ENCODE measurements at places on chromosomes 13 and 19.

GRCh38 chr13:100130092-100130491, 41.2 kb downstream of the PCCA start:
- no peak for DNase-seq

- no peak for DNase-seq
Measured at GRCh38 chr13:114067886-114068651, 64.4 kb downstream of the RASA3 start.

DNA sequence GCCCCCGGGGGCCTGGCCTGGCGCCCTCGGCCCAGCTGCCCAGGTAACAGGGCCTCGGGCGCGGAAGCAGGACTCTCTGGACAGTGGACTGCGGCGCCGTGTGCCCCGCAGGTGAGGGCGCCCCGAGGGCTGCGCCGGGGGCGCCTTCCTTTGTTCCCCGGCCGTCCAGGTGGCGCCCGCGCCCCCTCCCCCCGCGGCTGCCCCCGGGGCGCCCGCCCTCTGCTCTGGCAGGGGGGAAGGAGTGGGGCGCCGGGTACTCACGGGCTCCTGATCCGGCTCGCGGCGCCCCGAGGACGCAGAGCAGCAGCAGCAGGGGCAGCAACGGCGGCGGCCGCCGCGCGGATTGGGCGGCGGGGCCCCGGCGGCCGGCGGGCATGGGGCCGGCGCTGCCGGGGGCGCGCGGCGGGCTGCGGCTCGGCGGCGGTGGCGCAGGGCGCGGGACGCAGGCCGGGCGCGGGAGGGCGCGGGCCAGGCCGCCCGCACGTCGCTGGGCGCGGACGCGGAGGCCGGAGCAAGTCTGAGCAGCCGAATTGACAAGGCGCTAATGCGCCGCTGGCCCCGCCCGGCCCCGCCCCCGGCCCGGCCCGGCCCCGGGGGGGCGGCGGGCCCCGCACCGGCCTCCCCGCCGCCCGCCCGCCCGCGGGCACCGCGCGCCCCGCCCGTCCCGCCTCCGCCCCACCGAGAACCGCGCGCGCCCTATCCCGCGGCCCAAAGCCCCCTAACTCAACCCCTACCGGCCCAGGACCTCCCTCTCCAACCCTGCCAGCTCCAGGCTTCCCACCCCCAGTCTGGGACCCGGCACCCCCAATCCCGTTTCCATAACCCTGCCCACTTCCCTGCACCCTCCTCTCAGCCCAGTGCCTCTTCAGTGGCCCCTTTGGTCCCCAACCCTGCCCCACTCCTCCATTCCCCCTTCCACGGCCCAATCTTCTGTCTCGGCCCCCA, at the start of gene CRLF1:
Gene CRLF1 (minus strand): TSS at position 519 of the 945 bp plus-strand sequence. CDS start 143 bp downstream, at position 376.
- DNase-seq, result no peak

DNA sequence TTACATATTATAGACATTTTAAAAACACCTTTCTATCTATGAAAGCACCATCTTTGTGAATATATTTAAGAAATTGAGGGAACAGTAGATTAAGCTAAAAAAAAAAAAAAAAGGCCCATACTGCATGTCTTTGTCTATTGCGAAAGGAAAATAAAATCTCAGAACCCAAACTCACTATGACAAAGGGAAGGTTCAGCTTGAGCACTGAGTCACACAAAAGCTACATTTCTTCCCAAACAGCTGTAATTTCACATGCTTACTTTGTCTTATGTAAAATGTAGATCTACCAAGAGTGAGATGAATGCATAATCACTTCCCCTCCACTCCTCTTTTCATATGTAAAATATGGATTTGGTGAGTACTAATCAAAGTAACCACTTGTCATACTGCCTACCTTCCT, 640.1 kb upstream of the KLF12 start:
- no peak for DNase-seq

GRCh38 chr13:114077099-114077932, 55.1 kb downstream of the RASA3 start:
- no peak for DNase-seq

DNA sequence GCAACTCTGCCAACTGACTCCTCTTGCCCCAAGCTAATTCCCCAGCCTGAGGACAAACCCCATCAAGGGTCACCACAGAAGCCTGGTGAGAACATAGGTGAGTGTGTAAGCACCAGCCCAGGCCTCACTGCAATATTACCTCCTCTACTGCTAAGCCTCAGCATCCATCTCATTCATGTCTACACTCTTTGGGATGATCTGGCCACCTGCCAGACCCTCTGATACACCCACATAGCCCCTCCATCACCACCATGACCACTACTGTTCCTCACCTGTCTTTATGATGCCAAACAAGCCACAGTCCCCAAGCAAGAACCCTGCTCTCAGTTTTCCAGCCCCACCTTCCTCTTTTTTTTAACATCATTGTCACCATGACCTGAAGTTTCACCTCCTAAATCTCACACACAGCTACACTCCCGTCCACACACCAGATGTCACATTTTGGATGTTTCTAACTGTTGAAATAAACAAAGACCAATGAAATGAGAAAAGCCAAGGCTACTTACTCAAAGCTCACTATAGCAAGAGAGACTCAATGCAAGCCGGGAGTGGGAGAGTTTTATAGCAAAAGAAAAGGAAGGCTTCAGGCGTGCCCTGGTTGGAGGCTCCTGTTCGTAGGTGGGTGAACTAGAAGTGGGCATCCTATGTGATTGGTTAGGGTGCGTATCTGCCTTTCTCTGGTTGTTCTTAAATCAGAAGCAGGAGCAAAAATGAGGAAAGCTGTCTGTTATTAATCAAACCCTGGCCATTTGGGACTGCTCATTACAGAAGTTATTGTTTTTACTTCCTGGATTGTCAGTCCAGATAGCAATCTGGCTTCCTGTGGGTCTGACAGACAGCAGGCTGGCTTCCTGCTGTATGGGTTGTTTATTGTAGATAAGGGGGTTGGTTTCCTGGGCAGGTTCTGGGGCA, 2.0 kb downstream of the ZNF792 start:
- DNase-seq, result no peak

DNA sequence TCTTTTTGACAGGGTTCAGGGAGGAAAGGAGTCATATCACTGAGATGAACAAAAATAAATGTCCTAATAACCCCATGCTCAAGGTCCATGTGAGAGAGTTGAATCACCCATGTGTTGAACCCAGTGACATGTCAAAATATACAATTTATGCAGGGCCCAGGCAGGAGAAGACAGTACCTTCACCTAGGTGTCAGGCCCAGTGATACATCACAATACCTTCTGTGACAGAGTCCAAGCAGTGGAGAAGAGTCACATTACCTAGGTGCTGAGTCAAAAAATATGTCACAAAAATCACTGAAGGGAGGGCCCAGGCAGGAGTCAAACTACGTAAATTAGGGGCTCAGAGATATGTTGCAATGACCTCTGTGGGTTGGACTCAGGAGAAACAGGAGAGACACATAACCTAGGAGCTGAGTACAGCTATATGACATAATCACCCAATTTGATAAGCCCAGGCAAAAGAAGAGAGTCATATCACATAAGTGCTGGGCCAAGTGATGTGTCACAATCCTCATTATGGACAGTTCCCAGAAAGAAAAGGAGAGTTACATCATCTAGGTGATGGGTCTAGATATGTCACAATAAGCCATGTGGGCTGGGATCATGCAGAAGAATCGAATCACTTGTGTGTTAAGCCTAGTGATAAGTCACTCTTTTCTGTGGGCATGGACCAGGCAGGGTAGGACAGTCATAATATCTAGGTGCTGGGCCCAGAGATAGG, 13.8 kb upstream of the ZNF724 start:
- DNase-seq, result no peak

- no peak for DNase-seq
Measured at GRCh38 chr19:411723-412355, 2.9 kb upstream of the C2CD4C start.

GRCh38 chr13:27774169-27774568, 18.1 kb upstream of the GSX1 start:
- no peak for DNase-seq

- peak; percentile 87 for DNase-seq
Measured at GRCh38 chr13:108463340-108463739, 166.1 kb upstream of the MYO16 start.

- no peak for DNase-seq
Measured at GRCh38 chr19:14078411-14078810, 5.8 kb downstream of the MISP3 start.

DNA sequence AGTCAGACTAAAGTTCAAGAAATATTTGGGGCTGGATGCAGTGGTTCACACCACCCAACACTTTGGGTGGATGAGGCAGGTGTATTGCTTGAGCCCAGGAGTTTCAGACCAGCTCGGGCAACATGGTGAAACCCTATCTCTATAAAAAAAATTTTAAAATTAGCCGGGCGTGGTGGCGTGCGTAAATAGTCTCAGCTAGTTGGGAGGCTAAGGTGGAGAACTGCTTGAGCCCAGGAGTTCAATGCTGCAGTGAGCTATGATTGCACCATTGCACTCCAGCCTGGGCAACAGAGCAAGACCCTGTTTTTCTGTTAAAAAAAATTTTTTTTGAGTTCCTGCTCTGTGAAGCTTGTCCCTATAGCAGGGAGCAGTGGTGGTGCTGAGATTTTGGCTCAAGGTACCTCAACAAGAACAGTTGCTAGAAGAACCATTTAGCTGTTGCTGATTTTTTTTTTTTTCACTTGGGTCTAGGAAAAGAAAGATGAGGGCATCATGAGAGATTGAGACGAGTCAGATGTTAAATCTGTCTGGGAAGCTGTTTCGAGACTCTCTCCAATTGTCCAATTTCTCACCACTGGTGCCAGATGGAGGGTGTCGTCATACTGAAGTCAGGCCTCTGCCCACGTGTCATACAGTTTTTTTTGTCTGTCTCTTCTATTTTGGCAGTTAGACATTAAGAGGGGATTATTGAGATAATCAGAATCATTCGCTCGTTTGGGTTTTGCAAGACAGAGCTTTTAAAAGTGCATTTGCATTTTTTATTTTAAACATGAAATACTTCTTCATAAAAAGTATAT, 3.7 kb downstream of the SLC25A42 start:
- peak; percentile 32 for DNase-seq

DNA sequence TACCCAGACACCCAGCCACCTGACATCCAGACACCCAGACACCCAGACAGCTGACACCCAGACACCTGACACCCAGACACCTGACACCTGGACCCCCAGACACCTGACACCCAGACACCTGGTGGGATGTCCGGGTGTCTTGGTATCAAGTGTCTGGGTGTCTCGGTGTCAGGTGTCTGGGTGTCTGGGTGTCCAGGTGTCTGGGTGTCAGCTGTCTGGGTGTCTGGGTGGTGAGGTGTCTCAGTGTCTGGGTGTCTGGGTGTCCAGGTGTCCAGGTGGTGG, 18.6 kb downstream of the C19orf12 start:
- no peak for DNase-seq

- no peak for DNase-seq
Measured at GRCh38 chr13:109569958-109570711, 216.2 kb downstream of the IRS2 start.

GRCh38 chr13:94731028-94731427, 18.7 kb upstream of the SOX21 start:
- DNase-seq, result no peak

DNA sequence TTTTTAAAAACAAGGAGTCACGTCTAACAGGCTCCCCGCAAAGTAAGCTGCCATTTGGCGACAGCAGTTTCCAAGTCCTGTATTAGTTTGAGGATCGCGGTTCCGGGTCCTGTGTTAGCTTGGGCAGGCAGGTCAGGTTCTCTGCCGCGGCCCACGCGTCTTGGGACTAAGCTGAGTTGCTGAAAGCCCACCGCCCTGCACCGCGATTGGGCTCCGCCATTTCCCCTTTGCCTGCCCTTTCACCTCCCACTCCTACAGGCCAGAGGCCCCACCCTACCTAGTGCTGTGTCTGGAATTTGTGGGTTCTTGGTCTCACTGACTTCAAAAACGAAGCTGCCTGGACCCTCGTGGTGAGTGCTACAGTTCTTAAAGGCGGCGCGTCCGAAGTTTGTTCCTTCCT, 6.8 kb downstream of the PARP4 start:
- no peak for DNase-seq

All from fibroblast of the conjunctiva (primary cell).